Stimulated activated CD4-positive, alpha-beta T cell treated with anti-CD3 and anti-CD28 coated beads, Interleukin-15, amount 100 ng/mL, for 1 hour (primary cell): ENCODE measurements at places on chromosomes 5 and 9.

DNA sequence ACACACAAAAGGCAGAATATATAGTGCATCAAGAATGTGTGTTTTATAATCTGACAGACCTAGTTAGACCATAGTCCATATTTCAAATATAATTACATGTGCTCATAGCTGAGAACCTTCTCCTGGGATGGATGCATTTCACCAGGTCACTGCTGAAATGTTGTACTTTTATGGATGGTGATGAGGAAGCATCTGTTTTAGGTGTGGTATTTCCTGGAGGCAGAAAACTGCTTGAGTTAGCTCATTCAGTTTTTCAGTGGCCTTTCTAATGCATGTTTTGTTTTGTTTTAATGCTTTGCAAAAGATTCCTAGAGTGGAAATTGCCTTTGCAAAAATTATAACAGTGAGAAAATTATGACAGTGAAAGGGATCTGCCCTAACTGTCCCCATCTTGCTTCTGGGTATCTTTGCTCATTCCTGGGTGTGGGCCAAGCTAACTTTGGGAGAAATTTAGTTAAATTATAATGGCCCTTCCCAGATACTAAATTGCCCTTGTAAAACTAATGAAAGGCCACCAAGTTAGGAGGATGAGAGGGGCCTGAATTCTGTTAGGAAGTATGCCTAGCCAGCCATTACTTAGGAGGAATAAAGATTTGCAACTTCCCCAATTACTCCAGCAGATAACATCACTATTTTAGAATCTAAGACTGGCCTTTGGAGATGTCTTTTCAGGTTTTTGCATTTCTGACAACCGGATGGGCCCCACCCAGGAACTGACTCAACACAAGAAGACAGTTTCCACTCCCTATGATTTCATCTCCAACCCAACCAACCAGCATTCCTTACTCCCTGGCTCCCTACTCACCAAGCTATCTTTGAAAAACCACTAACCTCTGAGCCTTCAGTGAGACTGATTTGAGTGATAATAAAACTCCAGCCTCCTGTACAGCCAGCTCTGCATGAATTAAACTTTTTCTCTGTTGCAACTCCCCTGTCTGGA, 7.0 kb upstream of the IL12B start:
- no peak for DNase-seq

DNA sequence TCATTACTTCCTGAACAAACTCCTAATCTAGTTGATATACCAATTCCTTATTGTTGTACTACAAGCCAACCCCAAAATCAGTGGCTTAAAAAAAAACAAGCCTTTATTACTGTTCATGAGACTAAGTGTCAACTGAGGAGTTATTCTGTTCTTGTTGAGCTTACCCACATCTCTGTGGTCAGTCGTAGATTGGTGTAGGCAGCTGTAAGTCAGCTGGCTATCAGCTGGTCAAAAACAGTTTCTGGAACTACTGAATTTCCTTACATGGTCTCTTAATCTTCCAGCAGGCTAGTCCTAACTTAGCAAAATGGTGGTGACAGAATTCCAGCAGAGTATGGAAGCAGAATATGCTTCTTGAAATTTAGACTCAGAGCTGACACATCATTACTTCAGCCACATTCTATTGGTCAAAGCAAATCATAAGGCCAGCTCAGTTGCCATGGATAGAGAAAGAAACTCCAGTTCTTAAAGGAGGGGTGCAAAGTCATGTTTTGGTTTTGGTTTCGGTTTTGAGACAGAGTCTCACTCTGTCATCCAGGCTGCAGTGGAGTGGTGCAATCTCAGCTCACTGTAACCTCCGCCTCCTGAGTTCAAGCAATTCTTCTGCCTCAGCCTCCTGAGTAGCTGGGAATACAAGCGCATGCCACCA, 386.1 kb upstream of the MPDZ start:
- DNase-seq = no peak

GRCh38 chr5:41156739-41157138, 56.6 kb downstream of the C6 start:
- no peak for DNase-seq

GRCh38 chr9:121398374-121398773, 28.3 kb upstream of the STOM start:
- DNase-seq = no peak

DNA sequence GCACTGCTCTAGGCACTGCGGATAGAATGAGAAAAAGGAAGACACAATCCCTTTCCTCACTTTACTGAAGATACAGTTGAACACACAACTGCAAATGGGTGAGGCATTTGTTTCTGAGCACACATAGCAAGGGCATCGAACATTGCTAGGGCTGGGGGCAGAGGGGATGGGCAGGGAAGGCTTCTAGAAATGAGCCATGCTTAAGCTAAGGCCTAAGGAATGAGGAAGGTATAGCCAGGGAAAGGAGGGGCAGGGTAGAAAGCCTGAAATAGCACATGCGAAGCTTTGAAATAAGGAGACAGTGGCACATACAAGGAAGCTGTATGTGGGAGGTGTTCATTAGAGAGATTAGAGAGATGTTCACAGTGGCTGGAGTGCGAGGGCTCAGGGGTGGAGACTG, 92.7 kb downstream of the KIF4B start:
- no peak for DNase-seq

GRCh38 chr9:127734247-127734746, 797 bp downstream of the TOR2A start:
- no peak for DNase-seq

- DNase-seq = no peak
Measured at GRCh38 chr9:130918826-130919558, 20.1 kb downstream of the FIBCD1 start.

DNA sequence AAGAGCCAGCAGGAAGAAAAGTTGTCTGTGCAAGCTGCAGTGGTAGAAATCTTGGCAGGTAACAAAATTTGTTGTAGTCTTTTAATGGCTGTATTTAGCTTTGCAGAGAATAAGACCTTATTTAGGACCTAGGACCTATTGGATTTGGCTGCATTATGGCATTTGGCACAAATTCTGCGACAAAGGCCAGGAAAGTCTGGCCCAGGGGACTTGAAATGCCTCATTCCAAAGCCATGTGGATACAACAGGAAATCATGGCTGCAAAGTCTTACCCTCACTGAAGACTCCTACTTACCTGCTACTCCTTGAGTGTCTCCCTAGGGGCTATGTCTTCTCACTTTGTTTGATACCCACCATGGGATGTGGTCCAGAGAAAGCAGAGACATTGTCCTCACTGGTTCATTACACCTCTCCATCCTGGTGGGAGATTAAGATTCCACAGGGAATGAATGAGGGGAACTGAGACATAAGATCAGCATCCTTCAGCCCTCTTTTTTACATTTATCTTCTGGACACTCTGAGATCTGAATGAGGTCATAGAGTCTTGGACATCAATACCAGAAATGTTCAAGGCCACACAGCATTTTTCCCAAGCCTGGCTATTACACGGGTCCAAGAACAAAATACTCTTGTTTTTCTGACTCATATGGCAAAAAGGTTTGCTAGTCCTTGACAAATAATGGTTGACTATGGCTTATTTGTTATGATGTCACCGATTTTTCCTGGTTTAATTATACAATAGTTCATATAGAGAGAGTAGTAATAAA, 119.4 kb downstream of the PDE8B start:
- DNase-seq = no peak

- DNase-seq = no peak
Measured at GRCh38 chr9:136078498-136079011, 16.5 kb downstream of the NACC2 start.

DNA sequence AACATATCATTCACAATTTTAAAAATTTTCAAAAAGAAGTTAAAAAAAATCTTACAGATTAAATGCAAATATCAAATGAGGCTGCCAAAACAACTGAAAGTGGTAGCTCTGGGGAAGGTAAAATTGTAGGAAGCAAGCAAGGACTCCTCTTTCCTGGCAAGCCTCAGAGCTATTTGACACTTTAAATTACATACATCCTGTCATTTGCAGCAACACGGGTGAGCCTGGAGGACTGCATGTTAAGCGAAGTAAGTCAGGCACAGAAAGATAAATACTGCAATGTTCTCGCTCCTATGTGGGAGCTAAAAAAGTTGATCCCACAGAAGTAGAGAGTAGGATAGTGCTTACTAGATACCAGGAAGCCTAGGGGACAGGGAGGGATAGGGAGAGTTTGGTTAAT, 58.0 kb downstream of the LPAR1 start:
- no peak for DNase-seq

DNA sequence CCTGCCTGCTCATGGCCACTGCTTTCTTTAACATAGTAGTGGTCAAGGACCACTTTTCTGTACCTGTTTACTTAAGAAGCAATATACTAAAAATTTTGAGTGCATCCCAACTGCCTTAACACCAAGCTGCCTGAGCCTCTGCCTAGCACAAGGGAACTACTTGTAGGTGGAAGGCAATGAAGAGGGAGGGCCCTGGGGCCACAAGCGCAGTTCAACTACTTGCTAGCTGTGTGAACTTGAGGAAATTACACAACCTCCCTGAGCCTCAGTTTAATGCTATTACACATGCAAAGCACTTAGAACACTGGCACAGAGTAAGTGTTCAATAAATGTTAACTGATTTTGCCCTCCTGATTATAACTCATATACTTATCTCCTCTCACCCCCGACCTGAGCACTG, 6.3 kb downstream of the ARL15 start:
- no peak for DNase-seq

- DNase-seq = no peak
Measured at GRCh38 chr5:7015586-7016256, 302.5 kb downstream of the TENT4A start.

DNA sequence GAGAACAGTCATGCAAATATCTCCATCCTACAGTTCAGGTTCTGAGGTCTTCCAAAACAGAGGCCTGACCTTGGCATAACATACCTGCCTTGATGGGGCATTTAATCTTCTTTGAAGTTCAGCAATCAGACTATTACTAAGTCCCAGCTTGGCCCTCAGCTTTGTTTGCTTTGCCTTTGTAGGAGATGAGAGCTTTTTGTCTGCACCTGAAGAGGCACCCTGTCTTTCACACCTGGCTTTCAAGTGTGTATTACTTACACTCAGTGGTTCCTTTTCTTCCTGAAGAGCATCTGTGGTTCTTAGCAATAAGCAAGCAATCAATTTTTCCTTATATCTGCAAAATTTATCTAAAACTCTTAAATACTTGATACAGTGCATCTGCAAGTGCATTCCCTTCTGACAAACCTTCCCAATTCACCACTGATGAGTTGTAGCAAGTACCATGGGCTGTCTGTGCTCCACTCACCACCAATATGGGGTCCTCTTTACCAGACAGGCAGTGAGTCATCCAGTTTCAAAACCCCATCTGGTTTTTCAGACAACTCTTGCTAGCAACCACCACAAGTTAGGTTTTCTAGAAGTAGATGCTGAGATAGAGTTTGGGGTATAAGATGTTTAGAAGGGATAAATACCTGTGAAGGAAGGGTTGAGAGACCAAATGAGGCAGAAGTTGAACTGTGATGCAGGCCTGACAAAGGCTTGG, 100.2 kb downstream of the HINT1 start:
- no peak for DNase-seq

- no peak for DNase-seq
Measured at GRCh38 chr5:129199308-129199707, 104.8 kb downstream of the ISOC1 start.

DNA sequence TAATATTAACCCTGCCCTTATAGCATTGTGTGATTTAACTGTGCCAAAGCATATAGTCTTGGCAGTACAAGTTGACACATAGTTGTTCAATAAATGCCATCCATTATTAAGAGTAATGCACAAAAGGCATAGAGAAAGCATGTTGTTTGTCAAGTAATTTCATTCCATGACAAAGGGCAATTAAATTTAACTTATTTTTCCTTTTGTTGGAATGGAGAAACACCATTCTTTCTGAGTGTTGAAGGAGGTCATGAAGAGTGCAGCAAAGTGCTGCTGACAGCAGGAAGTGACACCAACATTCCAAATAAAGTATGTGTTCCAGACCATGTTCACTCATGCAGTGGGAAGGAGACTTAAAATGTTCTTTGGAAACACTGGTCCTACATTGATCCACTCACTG, 29.1 kb downstream of the ANKDD1B start:
- DNase-seq = no peak

GRCh38 chr5:128038643-128039042, 44.9 kb upstream of the SLC12A2 start:
- DNase-seq = no peak

DNA sequence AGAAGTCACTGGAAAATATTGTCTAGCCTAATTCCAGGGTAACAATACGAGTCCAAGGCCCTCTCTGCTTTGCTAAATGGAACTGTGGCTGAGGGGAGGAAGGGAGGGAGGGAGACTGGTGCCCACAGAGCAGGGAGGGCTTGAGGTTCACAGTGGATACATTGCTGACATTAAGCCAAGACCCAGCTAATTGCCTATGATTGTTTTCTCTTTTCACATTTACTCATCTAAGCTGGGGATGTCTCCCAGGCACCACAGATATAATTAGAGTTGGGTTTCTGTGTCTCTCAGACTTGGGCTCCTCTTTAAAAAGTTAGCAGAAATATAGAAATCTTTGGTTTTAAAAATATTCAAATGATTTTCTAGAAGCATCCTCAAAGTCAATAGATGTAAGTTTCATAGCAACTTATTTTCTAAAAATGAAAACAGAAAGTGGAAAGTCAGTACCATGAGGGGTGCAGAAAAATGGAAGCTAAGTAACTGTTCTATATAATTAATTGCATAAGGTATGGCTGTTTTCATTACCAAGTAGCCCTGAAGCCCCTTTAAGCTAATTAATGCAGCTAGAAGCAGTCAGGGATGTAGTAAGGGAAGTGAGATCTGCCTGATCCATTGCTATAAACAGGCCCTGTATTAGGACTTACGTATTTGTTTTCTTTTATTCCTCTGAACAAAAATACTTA, 259.8 kb downstream of the NDUFS4 start:
- no peak for DNase-seq

DNA sequence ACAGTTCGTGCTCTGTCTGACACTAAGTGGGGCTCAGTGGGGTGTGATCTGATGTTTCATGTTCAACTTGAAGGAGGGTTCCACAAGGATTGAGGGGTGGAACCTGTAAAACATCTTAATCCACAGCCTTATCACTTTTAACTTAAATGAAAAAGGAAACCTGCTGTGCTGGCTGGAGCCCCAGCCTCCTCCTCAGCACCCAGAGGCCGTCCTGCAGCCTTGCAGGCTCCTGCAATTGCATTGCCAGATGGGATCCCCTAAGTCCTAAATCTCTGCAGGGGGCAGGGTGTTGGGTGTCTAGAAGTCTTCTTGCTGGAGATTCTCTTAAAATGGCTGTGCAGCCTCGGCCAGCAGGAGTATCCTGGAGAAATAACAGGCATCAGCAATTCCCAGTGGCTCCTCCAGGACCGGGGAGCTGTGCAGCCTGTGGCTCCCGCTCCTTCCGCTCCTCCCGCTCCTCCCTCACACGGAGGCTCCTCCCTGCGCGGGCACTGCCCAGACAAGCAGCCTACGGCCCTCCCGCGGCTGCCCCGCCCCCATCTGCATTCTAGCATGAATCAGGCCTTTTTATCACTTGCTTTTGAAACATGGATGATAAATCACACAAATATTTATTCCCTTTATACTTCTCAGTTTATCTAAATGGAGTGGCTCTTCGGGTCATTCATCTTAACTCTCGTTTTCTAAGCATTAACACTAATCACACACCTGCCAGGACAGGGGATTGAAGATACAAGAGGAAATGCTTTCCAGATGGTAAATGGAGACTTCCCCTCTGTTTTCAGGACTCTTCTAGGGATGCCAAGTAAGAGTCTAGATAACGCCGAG, 131.0 kb downstream of the ADAMTS16 start:
- no peak for DNase-seq
